ENCODE measurements at places on chromosomes 6 and 20.

- DNase-seq, result no peak
Measured at GRCh38 chr6:123803504-123804013, at the start of gene NKAIN2. Gene NKAIN2, plus strand, starts transcription at chr6:123803865.

DNA sequence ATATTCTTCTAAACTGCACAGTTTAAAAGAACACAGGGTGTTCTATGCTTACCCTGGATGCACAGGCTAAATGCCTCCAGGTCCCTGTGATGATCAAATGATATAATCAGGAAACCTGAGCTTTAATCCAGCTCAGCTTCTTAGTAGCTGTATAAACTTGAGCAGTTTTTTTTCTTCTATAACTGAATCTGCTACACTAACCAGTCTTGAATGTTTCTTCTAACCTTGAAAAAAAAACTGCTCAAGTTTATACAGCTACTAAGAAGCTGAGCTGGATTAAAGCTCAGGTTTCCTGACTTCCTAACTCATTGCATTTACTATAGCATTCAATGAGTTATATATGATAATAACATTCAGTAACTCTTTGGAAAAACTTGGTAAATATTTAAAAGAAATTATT, 358.2 kb downstream of the CD109 start:
- no peak for DNase-seq

DNA sequence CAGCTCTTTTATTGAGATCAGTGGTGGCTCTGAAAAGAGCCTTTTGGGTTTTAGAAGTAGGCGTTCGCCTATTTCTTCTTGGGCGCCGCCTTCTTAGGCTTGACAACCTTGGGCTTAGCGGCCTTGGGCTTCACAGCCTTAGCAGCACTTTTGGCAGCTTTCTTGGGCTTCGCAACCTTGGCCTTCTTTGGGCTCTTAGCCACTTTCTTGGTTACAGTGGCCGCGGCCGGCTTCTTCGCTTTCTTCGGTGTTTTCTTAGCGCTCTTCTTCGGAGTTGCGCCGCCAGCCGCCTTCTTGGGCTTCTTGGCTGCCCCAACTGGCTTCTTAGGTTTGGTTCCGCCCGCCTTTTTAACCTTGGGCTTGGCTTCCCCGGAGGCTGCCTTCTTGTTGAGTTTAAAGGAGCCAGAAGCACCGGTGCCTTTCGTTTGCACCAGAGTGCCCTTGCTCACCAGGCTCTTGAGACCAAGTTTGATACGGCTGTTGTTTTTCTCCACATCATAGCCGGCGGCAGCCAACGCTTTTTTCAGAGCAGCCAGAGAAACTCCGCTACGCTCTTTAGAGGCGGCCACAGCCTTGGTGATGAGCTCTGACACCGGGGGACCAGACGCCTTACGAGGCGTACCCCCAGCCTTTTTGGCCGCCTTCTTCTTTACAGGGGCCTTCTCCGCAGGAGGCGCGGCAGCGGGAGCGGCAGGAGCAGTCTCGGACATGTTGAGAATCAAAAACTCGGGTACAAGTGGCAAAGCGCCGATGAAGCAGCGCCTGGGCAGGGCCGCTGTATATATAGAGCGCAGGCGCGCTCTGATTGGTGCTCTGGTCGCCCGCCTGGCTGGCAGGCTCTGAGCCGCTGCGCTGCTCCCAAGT, 31.3 kb upstream of the HFE start:
- DNase-seq, result no peak

GRCh38 chr6:69631552-69632346, 165.1 kb downstream of the LMBRD1 start:
- DNase-seq, result no peak

GRCh38 chr20:46965477-46965876, 70.8 kb downstream of the EYA2 start:
- no peak for DNase-seq

- DNase-seq, result no peak
Measured at GRCh38 chr6:162777091-162777490, 49.3 kb downstream of the PACRG start.

- no peak for DNase-seq
Measured at GRCh38 chr6:166145751-166146150, 21.9 kb downstream of the TBXT start.

GRCh38 chr6:15389765-15390723, 144.2 kb downstream of the JARID2 start:
- DNase-seq, result peak; percentile 25

GRCh38 chr20:44784688-44785087, 25.7 kb downstream of the RIMS4 start:
- DNase-seq, result no peak

- DNase-seq, result no peak
Measured at GRCh38 chr20:22619272-22619671, 34.9 kb upstream of the FOXA2 start.

DNA sequence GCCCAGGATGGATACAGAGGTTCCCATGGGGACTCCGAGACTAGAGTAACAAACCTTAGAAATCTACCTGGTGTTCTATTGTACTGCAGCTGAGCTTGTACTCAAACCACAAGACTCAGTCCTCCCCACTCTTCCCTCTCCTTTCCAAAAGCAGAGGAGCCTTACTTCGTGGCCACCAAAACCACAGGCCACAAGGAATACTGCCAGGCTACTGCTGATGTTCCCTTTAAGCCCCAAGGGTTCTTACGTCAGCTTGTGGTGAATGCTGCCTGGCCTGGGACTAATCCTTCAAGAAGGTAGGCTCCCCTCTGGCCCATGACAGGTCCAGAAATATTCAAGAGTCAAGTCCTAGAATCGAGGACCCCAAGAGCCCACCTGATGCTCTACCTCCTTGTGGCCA, 10.5 kb upstream of the DEFB128 start:
- no peak for DNase-seq

DNA sequence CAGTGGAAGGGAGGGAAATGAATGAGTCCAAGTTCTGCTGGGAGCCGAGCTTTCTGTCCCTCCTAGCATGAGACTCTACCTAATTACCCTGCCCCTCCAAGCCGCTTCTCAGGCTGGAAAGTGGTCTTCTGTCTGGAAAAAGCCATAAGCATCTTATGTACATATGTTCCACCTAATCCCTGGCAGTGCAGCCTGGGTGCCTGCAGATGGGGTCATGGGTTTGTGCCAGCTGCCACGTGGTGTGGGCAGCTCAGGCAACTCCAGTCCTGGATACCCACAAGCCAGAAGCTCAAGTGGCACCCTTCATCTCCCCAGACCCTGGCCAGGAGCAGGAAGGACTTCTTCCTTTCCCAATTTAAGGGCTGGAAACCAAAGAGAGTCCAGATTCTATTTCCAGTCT, 253.1 kb downstream of the LY86 start:
- DNase-seq, result no peak

- DNase-seq, result no peak
Measured at GRCh38 chr6:4567141-4567540, 209.1 kb upstream of the CDYL start.

- DNase-seq, result no peak
Measured at GRCh38 chr20:6113951-6114350, 8.9 kb downstream of the FERMT1 start.

DNA sequence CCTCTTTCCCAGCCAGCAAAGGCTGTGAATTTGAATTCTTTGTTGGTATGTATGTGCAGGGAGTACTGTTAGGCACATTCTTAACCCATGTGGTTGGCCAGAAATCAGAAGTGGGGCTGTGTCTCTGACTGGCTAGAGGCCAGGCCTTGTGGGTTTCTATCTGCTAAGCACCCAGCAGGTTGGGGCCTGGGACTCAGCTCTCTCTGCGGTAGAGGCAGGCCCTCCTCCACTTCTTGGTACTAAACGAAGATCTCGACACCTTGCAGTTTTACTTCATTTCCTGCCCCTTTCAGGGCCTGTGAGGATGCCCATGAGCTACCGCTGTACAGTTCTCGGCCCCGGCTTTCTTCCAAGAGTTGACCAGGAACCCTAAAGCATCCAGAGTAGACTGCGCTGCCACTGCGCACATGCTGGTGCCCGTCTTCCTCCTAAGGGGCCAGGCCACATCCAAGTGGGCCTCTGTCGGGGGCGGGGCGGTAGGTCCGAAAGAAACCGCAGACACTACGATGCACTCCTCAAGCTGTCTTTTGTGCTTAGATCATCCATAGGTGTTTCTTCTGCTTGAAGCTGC, 51.1 kb downstream of the TCP11 start:
- no peak for DNase-seq

- DNase-seq, result no peak
Measured at GRCh38 chr20:19969507-19970255, 47.5 kb upstream of the NAA20 start.

GRCh38 chr6:149482545-149483333, 2.1 kb downstream of the ZC3H12D start:
- DNase-seq, result no peak

- no peak for DNase-seq
Measured at GRCh38 chr6:148968771-148969602, 222.2 kb downstream of the UST start.

- no peak for DNase-seq
Measured at GRCh38 chr6:93975159-93975558, 555.8 kb upstream of the EPHA7 start.

DNA sequence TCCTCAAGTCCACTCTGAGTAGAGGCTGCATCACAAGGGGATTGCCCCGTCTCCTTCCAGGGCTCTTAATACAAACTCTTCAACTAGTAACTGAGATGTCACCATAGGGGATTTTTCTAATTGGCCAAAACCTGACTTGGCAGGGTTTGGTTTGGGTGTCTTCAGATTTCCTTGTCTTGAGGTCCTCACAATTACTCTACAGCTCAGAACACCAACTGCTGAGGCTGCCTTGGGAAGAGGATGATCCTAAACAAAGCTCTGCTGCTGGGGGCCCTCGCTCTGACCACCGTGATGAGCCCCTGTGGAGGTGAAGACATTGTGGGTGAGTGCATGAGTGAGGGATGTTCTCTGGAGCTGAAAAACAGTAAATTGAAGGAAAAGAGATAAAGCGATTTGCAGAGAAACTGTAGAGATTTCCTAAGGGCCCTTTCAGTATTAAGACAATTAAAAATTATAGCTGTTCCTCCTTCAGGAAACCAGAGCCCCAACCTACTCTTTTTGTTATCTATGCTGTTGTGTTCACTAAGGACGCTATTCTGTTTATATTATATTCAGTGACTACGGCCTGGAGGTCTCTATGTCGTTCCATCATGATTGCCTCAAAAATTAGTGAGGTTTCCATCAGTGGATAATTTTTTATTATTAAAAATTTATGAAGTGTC, at the start of gene HLA-DQA1:
TSS of gene HLA-DQA1 (plus strand) at position 188 of the 662 bp plus-strand sequence. CDS start at position 241, 53 bp downstream.
- DNase-seq, result no peak

DNA sequence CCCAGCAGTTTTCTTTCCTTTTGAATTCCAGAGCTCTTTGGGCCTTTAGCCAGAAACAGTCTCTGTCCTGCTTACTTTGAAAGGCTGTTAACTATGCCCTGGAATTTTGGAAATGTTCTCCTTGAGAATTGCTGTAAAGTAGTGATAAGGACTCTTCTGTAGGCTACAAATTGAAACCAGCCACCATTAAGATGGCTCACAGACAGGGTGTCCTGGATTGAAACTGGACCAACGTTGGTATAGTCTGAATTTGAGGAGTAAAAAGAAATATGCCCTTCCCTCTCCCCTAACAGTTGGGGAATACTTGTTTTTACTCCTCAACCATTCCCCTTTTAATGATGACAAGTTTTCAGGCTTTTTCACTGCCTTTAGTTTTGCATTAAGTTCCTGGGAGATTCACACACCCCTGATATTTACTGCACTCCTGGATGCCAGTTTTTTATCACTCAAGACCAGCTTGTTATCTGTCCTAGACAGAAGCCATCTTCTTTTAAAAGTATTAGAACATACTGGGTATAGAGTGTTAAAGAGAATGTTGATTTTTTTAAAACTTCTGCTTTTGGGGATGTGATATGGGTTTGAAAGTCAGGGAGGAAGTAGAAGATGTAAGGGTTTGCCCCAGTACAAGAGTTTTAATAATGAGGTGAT, 21.9 kb downstream of the TOP1 start:
- no peak for DNase-seq

DNA sequence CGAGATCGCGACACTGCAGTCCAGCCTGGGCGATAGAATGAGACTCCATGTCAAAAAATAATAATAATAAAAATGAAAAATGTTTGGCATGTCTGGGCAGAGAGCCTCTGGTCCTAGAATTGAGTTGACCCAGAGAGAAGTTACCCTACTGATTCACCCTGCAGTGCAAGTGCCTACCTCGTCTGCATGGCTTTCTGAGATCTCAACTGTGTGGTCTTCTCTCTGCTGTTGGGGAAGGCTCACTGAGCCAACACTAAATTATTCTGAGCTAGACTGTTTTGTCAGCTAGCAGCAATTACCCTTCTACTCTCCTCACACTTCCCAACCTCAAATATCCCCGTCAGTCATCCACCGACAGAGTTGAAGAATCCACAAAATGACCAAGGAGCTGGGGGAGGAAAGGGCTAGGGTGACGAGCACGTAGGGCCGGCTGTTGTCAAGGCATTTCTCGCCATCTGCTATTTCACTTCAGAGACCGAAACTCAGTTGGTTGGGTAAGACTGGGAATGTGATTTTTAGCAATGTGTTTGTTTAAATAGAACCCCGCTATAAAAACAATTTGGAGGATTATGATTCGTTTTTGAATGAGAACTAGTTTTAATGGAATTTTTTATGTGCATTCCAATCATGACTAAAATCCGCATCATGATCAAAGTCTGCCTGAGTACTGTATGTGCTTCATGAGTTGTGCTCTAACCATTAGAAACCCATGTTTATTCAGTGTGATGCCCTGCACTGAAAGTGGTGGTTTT, 9.4 kb downstream of the MAS1 start:
- no peak for DNase-seq

DNA sequence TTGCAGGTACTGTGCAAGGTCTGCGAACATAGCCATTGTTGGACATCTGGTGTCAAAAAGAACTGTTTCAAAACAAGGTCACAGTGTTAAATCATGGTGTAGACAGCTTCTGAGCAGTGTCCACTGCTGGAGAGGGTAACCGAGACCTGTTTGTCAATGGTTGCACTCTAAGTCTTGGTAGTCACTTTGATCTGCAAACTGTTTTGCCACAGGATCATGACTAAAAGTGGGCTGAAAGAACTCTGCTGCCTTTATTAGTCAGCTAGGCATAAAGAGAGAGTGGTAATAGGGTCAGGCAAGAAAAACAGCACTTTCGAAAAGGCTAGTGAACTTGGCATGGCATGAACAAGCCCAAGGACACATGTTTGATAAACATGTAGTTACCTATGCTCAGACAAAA, 552.3 kb upstream of the CITED2 start:
- DNase-seq, result no peak

- no peak for DNase-seq
Measured at GRCh38 chr6:89930789-89931188, 36.5 kb downstream of the GJA10 start.

GRCh38 chr6:133300896-133301295, 59.7 kb downstream of the EYA4 start:
- no peak for DNase-seq

DNA sequence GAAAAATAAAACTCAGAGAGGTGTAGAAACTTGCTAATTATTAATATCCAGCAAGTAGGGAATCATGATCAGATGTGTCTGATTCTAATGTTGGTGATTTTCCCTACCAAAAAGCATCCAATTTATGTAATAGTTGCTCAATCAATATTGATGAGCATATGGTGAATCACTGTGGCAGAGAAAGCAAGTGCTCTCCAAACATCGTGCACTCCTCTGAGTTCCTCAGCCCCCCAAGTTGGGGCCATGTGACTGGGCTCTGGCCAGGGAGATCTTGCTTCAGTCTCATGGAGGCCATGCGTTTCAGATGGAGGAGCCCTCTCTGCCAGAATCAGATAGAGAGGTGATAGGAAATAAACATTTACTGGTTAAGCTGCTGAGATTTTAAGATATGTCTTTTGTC, 133.2 kb upstream of the LY86 start:
- DNase-seq, result no peak
